ENCODE measurements at places on chromosomes 1 and 21.

- no peak for DNase-seq
Observed at GRCh38 chr1:47331875-47332274, 1.7 kb upstream of the CMPK1 start.

GRCh38 chr1:174656409-174657059 lies 208.8 kb downstream of the GPR52 start:
- DNase-seq: no peak

DNA sequence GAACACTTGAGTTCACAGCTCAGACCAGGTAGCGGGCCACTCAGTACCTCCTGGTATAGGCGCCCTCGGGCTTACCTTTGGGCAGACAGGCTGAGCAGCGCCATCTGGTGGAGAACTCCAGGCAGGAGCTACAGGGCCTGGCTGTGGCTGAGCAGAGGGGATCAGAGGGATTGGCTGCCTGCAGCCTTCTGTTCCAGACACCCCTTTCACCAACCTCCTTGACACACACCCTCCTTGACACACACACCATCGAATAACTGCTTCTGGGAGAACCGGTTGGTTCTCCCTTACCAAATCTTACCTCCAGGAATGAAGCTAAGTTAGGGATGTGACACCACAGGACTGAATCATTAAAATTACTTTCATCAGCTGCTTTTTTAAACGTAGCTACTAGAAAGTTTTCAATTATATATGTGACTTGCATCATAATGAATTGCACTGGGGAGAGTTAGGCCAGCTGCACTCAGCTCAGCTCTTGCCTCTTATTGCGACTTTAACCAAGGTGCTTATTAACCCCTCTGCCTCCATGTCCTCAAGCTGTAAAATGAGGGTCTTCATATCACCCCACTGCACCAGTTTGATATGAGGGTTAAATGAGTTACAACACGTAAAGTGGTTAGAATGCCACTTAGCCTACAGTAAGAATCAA lies 6.6 kb downstream of the LIN28A start:
- DNase-seq: peak; percentile 49

- no peak for DNase-seq
Observed at GRCh38 chr1:3450202-3450863, 4.1 kb upstream of the ARHGEF16 start.

DNA sequence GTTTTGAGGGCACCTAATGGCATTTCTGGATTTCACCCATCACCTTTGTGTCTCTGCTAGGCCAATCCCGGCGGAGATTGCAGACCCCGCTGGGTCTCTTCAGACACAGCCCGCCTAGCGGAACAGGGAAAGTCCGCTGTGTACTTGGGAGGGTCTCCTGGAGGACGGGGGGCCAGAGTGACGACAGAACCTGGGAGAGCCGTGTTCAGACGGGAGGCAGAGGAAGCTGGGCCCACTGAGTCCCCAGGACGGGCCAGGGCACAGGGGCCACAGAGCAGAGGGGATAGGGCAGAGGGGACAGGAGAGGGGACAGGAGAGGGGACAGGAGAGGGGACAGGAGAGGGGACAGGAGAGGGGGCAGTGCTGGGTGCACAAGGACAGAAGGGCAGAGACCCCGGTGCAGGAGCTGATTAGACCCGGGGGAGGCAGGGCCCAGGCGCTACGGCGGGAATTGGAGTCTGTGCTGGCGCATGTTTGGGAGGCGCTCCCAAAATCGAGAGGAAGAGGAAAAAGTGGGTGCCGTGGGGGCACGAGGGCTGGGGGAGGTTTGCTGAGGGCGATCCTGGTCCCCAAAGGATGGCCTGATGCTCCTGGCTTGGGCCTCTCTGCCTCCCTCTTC lies 12.7 kb downstream of the TRPM2 start:
- DNase-seq: no peak

Measured in NCI-H187 (cell line).